ENCODE measurements at places on chromosomes 11 and 22. TPM values are rescaled to one million over a fixed set of nuclear protein-coding genes. Genes with fewer than 3 reads are reported as not detected.

GSTT2 gene
- total RNA-seq = not detected

DNA sequence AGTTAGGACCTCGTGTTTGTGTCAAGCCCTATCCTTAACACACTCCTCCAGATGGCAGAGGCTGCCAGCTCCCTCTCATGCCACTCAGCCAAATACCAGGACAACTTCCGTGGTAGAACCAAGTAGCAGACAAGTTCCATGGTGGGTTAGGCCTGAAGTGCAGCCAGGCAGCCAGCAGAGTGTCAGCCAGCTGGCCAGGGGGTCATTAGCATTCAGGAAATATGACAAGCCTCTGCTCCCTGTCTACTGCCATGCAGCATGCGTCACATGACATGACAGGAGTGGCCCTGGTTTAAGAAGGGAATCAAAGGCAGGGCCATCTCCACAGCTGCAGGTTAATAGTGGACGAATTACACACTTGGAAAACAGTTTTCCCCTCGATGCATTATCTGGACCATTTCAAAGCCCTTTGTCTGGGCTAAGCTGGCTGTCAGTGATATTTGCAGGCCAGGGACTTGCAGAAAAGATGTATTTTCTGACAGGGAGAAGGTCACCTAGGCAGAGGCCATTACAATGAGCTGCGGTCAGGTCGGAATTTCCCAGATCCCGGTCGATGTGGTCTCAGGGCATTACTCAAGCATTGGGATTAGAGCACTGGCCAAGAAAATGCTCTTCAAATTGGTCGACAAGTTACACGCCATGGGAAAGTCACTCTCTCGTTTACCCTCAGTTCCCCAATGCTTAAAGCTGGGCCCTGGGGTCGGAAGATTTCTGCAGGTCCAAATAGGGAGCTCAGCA is 461.7 kb upstream of the CADM1 start:
- DNase-seq = no peak

DNA sequence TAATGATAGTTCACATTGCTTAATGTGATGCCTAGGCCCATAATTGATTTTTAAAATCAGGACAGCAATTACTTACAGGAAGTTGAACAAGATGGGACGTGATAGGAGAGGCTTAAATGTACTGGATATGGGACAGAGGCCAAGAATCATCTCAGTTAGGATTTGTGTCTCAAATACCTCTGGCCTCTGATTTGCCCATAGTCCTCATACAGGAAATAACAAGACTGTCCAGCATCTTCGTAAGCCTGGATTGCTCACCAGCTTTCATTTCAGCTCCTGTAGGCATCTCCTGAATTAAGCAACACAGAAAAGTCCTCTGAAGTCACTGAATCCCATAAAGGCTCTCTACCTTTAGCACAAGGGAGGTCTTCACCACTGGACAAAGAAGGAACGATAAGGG is at the start of gene MRGPRX3:
Gene MRGPRX3, plus strand, starts transcription at position 231 of the 400 bp plus-strand sequence. CDS start 4,632 bp downstream, outside the sequence.
- DNase-seq = no peak

- no peak for DNase-seq
Observed at GRCh38 chr11:3010004-3010403, 17.9 kb upstream of the NAP1L4 start.

DNA sequence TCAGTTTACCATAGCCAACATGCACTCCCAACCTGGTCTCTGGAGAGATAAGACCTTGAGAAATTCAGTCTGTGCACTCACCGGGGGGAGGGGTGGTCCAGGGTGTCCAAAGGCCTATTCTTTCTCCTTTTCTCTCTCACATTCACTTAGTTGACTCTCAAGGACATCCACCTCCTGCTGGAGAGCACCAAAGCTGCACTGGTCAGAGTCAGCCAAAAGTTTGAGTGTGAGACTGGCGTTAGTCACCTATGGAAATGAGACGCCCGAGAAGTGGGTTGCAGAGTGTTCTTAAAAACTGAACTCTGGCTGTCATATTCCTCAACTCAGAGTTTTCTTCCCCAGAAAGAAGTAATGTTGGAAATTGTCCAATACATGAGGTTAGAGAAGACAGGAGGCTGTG is 5.0 kb upstream of the UBQLNL start:
- no peak for DNase-seq

- no peak for DNase-seq
Observed at GRCh38 chr22:35630891-35631290, 13.8 kb upstream of the MB start.

GRCh38 chr11:128532016-128532571 is 55.3 kb downstream of the ETS1 start:
- DNase-seq = peak; percentile 79

DNA sequence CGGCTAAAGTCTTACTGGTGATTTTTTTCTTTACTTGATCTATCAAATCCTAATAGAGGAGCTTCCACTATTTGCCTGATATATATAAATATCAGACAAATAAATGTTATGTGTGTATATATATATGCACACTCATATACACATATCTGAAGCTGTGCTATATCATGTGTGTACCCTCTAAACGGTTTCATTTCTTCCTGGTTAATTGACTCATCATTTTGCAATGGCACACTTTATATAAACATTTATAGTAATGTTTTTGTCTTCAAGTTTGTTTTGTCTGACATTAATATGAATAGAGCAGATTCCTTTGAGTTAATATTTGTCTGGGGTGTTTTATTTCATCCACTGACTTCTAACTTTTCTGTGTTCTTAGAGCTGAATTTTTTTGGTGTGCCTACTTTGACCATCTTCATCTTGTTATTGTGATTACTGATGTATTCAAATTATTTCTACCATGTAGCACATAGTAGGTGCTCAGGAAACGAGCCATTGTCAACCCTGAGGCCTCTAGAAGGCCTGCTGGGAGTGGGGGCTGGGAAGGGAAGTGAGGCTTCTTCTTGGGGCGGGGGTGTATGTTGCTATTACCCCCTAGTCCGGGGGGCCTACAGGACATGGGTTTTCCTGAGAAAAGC is 82.6 kb downstream of the LRRC32 start:
- DNase-seq = no peak

DNA sequence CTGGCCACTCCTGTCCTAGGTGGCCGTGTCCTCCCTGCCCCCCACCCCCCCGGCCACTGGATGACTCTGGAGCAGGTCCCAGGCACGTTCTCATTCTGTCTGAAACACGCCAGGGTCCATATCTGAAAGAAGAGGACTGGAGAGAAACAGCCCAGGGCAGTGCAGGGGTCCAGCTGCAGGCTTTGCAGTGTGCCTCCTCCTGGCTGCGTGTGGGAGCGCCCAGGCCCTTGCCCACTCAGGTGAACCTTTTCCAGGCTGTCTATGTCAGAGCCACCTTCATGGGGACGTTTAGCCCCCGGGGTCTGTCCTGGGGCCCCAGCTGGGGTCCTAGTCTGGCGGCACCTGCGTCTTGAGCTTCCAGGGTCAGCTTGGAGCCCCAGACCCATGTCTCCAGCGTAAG is 15.6 kb downstream of the GRAMD4 start:
- no peak for DNase-seq

GRCh38 chr11:1231396-1232020 is 8.6 kb downstream of the MUC5B start:
- DNase-seq = no peak

DNA sequence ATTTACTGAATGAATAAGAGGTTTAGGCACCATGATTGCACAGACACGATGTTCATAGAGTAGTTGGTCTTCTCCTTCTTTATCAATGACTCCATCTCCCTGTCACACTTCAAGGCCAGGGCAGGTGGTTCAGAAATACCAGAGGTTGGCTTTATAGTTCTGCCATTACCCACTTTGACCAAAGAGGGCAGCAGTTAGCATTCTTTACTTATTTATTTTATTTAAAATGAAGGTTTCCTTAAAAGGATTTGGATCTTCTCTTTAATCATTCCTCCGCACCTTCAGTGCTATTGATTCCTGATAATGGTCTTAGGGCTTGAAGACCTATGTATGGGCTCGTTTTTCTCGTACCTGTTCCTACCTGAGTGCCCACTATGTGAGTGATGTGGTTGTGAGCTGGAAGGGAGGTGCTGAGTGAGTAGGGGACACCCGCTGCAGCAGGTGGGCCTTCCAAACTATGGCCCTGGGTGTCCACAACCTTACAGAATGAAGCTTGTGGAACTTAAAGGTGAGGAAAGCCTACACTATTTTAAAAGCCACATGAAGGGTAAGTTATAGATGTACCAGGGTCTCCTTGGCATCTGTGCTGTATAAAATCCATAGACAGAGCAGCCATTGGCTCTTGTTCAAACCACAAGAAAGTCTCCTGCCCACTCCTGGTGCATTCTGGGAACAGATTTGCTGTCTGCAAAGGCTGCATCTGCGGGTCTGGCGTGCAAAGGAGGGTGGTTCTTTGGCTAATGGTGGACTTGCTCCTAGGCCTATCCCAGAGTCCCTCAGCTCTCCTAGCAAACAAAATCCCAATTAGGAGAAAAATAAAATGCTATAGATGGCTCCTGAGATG is 35.0 kb downstream of the TIMP3 start:
- DNase-seq = no peak
